ENCODE measurements at places on chromosomes 5 and 9.

- no peak for DNase-seq
These were observed 276.4 kb downstream of the TMEM167A start for GRCh38 chr5:82800826-82801225.

- no peak for DNase-seq
These were observed 39.8 kb downstream of the ACOT12 start for GRCh38 chr5:81354093-81354492.

GRCh38 chr5:131265311-131265803, 1.5 kb downstream of the CDC42SE2 start:
- DNase-seq, result peak; percentile 54

DNA sequence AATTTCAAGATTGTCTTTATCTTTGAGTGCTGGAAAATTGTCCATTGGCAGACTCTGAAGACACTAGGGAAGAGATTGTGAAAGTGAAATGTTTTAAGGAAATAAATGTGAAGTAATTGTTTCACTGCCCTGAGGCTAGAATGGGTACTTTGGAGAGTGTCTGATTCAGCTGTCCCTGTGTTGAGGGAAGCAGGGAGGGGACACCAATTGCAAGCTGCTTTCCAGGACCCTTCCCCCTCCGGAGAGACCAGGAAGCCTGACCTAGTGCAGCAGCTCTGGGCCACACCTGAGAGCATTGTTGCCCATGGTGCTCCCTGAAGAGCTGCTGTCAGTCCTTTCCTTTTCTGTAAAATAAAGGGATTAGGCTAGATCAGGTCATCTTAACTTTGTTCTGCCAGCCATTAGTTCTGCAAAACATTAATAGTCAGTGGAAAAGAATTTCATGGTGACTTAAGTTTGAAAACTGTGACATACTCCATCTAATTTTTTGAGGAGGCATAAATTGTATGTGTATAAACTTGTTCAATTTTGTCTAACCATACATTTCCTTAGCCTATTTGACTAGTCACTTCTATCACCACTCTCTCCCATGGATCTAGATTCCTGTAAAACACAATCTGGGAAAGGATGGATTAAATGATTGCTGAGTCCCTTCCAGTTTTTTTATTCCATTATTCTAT, 18.8 kb downstream of the MAP1B start:
- DNase-seq, result no peak

DNA sequence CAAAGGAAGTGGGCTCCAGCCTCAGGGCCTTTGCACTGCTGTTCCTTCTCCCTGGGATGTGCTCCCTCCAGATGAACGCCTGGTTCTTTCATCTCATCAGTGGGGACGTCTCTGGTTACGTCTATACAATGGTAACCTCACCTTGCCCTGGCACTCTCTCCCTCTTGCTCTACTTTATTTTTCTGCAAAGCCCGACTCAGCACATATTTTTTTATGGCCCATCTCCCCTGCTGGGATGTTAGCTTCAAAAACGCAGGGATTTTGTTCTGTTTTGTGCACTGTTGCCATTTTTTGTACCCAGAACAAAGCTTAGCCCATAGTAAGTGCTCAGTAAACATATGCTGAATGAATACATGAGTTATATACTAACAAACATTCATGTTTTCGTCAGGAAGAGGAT, 37.5 kb downstream of the PTPN3 start:
- no peak for DNase-seq

GRCh38 chr5:138372653-138373052, 20.2 kb downstream of the KDM3B start:
- DNase-seq, result no peak

- DNase-seq, result no peak
These were observed 20.3 kb downstream of the GEMIN5 start for GRCh38 chr5:154917757-154918156.

GRCh38 chr9:108316630-108317029, 539.2 kb downstream of the ACTL7B start:
- no peak for DNase-seq

- DNase-seq, result no peak
These were observed 1.4 kb downstream of the SAP30L start for GRCh38 chr5:154447089-154447725.

DNA sequence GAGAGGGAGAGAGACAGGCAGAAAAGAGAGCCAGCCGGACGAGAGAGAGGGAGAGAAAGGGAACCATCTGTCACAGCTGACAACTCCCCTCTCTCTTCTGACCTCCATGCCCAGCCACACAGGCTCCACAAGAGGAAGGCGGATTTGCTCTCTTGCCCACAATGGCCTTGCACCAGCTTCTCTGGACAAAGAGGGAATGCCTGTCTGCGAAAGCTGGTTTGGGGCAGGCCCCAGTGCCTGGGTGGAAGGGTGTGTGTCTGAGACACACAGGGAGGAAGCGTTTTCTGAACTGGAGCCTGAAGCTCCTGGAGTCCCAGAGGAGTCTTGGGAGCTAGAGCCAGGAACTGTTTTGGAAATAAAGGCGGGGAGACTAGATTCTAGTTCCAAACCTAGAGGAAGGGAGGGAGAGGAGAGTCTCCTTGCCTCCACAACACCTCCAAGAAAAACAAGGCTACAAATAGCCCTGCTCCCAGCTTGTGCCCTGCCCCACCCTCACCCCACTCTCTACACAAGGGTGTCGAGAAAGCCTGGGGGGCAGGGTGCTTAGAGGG, 12.5 kb downstream of the C1QTNF2 start:
- DNase-seq, result no peak

DNA sequence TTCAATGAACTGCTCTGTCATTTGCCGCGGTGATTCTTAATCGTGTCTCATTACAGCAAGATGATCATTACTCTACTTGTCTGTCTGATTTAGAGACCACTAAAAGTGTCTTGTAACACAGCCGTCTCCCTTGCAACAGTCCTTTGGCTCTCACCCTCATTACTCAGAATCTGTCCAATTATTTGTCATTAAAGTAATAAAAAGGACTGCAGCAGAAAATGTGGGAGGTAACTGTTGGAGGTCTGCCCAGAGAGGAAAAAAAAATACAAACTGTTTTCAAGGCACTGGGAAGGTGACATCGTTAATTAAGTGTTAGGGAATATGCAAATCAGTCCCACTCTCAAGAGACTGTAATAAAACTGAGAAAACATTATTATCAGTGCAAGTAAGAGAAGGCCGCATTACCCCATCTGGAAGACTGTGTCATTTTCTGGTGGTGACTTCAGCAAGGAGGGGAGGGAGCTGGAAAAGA, 281.0 kb downstream of the RASEF start:
- DNase-seq, result no peak

DNA sequence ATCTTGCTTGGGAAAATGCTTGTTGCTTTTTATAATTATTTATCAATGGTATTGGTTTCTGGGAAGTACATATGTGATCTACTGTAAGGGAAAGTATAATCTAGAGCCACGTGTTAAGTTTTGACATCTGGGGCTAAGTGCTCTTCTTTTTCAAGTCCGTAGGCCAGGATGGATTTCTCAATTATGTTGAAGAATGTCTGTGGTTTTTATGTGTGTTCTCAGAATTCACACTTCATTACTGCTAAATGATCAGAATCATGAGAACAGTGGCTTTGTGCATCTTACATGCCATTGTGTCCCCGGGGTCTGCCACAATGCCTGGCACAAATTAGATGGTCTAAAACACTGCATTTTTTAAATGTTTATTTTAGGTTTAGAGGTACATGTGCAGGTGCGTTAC, 14.5 kb upstream of the AUH start:
- DNase-seq, result no peak

DNA sequence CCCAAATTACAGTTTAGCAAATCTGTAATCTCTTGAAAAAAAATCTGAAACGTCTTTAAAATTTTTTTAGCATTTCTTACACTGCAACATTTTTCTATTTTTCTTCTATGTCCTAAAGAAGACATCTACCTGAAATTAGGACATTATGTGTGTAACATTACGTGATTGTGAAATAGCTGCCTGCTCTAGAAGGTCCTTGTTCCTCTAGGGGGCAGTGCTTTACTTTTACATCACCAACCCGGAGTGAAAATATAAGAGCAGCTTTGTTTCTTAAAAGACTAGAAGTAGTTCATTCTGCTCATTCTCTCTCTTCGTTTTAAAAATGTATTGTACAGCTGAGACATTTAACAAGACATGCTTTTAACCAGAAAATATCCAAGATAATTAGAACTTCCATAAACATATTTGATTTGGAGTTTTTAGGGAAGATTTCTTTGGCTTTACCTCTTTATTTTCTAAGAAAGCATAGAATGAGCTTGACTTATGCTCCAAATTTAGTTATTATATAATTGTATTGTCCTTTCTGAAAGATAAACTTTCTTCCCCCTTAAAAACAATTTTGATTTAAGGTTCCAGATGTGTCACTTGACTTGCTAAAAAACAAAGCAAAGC, 48.1 kb upstream of the RIOK2 start:
- peak; percentile 25 for DNase-seq

DNA sequence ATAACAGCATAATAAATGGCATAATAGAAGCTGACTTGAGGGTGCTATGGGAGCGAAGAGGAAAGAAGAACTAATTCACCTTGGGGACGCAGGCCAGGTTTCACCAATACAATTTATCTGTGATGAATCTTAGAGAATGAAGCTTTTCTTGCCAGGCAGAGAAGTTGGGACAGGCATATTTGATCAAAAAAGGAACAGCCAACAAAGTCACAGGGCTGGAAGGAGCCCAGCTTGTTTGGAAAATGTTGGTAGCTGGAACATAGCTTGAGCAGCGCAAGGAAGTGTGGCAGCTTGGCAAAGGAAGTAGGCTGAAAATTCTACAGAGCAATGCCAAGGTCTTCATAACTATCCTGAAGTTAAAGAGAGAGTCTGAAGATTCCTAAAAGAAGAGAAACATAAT, 181.5 kb upstream of the OR13F1 start:
- no peak for DNase-seq

DNA sequence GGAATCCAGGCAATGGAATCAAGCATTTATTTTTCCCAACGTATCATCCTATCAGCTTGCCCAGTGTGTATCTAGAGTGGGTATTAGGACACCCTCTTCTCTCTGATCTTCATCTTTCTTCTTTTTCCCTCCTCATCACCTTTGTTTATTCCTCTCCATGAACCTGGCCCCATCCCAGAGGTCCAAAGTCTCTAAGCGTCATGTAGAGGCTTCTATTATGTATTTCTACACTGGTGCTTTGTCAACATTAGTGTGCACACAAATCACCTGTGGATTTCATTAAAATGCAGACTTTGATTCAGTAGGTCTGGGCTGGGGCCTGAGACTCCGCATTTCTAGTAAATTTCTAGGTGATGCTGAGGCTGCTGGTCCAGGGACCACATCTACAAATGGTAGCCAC, 19.8 kb upstream of the PIP5K1B start:
- no peak for DNase-seq

DNA sequence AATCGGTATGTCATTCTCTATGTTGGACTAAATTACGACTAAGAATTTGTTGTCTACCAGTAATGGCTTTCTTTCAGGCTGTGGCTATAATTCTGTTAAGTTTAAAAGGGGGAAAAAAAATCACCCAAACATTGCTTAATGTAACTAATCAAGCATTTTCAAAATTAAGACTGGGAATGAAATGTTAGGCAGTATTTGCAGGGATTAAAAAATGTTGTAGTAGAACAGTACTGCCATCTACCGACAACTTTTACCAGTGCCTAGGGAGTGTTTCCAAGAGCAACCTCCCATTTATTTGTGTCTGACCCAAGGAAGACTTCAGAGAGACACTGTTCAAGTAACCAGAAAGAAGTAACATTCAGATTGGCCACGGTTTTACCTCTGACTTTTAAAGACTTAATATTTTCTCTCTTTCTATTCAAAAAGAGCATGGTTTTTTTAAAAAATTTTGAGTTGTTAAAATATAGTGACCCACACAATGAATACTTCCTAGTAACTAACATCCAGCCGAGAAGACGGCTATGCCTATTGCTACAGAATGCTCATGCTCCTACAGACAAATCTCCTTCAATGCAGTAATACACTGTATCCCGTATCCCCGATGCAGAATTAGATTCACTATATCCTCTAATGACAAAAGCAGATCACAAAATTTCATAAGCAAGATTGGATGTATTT, 92.4 kb downstream of the ARL15 start:
- DNase-seq, result no peak

DNA sequence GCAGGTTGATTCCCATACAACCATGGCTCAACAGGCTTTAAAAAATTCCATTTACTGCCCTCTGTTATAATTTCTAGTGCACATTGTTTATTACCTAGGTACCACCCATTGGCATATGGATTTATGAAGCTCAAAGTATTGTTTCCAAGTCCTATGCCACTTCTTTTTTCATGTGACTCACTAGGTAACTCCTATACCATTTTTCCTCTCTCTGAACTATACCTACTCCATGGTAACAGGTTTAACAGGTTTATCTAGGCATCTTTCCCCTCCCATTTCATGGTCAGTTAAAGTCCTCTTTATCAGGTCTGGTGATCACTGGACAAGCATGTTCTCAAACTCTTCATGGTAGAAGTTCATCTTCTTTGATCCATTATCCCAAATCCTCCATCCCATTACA, 49.6 kb upstream of the ABCA1 start:
- DNase-seq, result no peak

- DNase-seq, result no peak
These were observed 154.1 kb downstream of the OSTF1 start for GRCh38 chr9:75242426-75242825.

DNA sequence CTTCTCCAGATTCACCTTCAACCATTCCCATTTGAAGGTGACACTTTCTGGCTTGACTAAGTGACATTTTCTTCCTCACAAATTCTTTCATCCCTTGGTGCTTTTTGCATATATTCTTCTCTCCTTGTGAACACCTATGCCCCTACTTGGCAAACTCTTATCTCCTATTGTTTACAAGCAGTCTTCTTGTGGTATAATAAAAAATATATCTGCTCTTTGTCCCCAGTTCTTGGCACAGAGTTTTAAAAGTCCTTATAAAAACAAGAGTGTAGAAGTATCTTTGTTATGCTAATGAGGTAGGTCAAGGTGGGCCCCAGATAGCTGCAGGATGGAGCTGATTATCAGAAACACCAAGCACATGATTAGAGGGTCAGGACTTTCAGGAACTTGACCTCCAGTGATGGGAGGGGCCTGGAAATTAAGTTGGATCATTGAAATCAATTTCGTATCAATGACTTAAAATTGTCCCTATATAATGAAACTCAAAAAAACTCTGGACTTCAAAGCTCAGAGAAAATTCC, 38.0 kb downstream of the TMEM161B start:
- DNase-seq, result no peak

GRCh38 chr5:65588694-65589093, 25.6 kb downstream of the PPWD1 start:
- DNase-seq, result no peak

GRCh38 chr5:54249210-54250028, 61.0 kb downstream of the ARL15 start:
- DNase-seq, result no peak

DNA sequence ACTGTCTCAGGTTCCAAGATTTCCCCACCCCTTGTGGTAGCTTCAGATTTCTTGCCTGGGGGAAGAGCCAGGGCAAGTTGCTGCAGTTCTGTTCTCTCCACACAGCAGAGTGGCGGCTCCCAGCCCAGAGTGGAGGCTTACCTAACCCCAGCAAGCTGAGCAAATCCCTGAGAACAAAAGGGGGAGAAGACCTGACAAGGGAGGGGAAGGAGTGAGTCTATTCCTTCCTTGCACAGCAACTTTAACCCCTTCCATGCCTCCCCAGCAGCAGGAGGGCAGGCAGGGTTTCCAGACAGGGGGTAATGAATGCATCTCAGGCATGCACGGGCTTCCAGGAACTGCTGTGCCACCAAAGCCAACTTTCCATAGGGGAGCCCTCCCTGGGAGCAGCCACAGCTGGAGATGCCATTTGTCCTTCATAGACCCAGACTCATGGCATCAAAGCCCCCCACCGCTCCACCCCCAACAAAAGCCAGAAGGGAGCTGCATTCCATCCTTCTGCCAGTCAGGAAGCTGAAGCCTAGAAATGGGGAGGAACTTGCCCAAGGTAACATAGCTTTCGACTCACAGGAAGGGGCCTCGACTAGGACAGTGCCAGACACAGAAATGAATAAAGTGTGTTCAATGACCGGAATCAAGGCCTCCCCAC, 28.8 kb upstream of the FAT2 start:
- no peak for DNase-seq
